ENCODE measurements at places on chromosomes 4 and X. TPM values are rescaled to one million over a fixed set of nuclear protein-coding genes. Genes with fewer than 3 reads are reported as not detected.

Gene GABRE
- total RNA-seq, result 36.3 TPM

Gene NONO
- total RNA-seq, result 541 TPM

Gene GPRIN3
- 10.2 TPM for total RNA-seq

Gene NEUROG2
- not detected for total RNA-seq

Gene GPRASP1
- total RNA-seq, result 1.6 TPM

Gene ADGRA3
- 23.8 TPM for total RNA-seq

Gene RTL9
- total RNA-seq, result not detected

Gene CCSER1
- 2.6 TPM for total RNA-seq

Gene CBR4
- total RNA-seq, result 16.0 TPM

Gene NLGN3
- 0.33 TPM for total RNA-seq

Gene GRPR
- total RNA-seq, result under 0.01 TPM

Gene CENPVL1
- total RNA-seq, result not detected

Gene CFAP99
- total RNA-seq, result 0.19 TPM

Gene GAGE12E
- not detected for total RNA-seq

Gene NAA11
- not detected for total RNA-seq

Gene SERPINA7
- not detected for total RNA-seq

Gene ARFIP1
- 35.8 TPM for total RNA-seq

Gene RBM47
- total RNA-seq, result 0.10 TPM

Gene AADAT
- 1.6 TPM for total RNA-seq

Gene BEND2
- total RNA-seq, result not detected

Gene ARHGAP36
- total RNA-seq, result 0.10 TPM

Gene IL1RAPL2
- total RNA-seq, result not detected

Gene CRLF2
- total RNA-seq, result not detected

Gene EFHC2
- not detected for total RNA-seq

Gene CENPVL2
- total RNA-seq, result not detected

Gene MAGEA1
- not detected for total RNA-seq

Gene OTUD4
- 36.9 TPM for total RNA-seq

Gene CTSO
- total RNA-seq, result 5.6 TPM

Gene SYP
- total RNA-seq, result under 0.01 TPM

Gene PWWP3B
- 0.19 TPM for total RNA-seq

Gene ATP8A1
- 15.0 TPM for total RNA-seq

Gene DGKK
- not detected for total RNA-seq

Gene SLITRK2
- total RNA-seq, result not detected

Gene DUX4
- total RNA-seq, result not detected

Gene TKTL1
- not detected for total RNA-seq

Gene NRK
- under 0.01 TPM for total RNA-seq

Gene XIAP
- total RNA-seq, result 29.1 TPM

Gene HSFX2
- total RNA-seq, result not detected

Gene LRP2BP
- total RNA-seq, result 0.48 TPM

Gene GJB1
- total RNA-seq, result not detected

Gene CENPU
- total RNA-seq, result 17.0 TPM

Gene TIMP1
- total RNA-seq, result 74.5 TPM

Gene TCEAL7
- 1.5 TPM for total RNA-seq

Gene GAB3
- 18.0 TPM for total RNA-seq

Gene SPRY1
- total RNA-seq, result 42.9 TPM

Gene LRAT
- not detected for total RNA-seq

Gene SSX2B
- not detected for total RNA-seq

Measured in vein endothelial cell (primary cell).